H4 (cell line): ENCODE measurements at places on chromosomes 3 and 15.
A peak's percentile ranks its signal among the peaks of the same experiment; 100 is the strongest.

GRCh38 chr3:11238060-11238459 lies 34.1 kb upstream of the ATG7 start:
- DNase-seq = peak; percentile 74

DNA sequence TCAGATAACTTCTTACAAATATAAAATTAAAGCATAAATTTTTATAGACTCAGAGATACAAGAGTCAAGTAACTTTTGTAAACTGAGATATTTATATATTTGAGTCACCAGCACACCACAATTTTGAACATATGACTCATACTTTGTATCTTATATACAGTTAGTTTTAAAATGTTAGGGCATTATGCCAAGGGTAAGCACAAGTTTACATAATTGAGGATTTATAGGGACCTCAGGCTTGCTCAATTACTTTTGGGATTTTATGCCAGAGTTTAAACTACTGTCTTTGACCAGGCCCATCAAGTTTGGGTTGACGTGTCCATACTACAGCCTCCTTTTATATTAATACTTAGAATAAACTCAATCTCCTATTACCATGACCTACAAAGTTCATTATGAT lies 7.4 kb upstream of the FGF7 start:
- DNase-seq = peak; percentile 76

DNA sequence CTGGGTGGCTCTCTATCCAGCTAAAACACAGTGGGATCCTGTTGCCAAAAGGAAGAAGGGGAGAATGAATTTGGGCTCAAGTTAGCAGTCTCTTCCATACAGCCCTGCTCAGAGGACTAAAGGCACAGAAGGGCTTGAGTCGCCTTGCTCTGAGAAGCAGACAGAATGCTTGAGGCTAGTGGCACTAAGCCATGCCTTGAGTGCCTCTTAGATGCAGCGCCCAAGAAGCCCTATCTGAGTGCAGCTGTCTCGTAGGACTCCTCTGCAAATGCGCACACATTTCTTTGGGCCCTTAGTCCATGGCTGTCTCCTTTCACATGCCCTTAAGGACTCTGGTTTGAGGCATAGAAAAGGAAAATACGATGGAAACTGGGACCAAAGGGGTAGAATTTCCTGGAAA lies 211.3 kb upstream of the CHRM5 start:
- DNase-seq = no peak

DNA sequence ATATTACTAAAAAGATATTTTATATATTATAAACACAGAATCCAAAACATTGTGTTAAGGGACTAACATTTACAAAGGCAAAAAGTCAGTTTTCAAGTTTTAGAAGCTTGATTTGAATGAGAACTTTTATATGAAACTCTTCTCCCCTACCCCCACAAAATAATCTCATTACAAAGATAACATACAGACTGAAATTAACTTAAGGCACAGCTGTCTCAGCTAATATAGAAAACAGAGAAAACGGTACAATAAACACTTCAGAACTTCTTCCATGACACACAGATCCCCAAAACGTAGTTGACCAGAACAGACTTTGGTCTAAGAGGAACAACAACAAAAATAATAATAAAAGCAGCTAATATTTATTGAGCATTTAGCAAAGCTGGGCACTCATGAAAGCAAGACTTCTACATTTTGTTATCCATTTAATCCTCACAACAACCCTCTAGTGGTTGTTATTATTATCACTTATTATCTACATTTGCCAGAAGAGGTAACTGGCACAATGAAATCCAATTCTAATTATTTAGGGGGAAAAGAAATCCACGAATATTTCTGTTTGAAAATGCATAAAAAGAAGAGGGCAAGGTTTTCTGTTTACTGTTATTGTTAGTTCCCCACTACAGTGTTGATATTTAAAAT lies 68.1 kb downstream of the PFN2 start:
- DNase-seq = peak; percentile 14

- no peak for DNase-seq
These were observed 114.9 kb downstream of the TNIK start for GRCh38 chr3:171345107-171345843.

DNA sequence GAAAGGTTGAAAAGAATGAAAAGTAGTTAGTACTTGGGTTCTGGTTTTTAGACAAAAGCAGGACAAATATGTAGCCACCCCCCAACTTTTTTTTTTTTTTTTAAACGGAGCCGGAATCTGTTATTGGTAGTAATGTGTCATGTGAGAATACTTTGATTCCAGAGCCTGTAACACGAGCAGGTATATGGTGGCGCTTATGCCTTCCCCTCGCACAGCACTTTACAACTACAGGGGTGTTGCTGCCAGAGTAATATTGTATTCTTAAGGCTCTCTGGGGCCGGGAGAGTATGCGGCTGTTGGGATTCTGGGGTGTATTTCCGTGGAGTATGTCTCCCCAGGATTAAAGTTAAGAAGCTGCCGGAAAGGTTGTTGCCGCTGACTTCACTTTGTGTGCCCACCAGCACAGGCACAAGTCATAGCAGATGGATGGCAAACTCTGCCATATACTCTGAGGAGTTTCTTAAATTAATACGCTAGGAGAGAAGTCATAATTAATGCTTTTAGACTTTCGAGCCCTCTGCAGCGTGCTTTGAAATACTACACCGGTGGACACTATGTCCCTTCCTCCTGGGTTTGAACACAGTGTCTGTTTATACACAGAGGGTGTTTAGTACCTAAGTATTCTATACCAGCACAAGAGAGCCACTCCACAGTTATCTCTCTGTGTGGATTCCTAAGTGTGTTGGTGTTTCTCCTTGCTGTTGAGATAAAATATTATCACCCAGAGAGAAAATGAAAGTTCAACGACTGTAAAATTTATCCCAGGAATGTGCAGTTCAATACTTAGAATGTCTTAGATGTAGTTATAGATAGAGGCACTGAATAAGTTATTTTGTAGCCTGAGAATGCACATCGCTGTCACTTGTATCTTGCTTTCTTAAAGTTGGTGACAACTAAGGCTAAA lies 1.4 kb downstream of the MBNL1 start:
- peak; percentile 75 for DNase-seq

- DNase-seq = no peak
These were observed 21.0 kb downstream of the PAQR5 start for GRCh38 chr15:69319384-69320375.

GRCh38 chr15:66253418-66254088 lies at the start of gene MEGF11:
MEGF11 (minus strand) TSS chr15:66253750; CDS start chr15:66128403, 125,347 bp downstream.
- no peak for DNase-seq

- no peak for DNase-seq
These were observed 95.2 kb upstream of the CDIN1 start for GRCh38 chr15:36484038-36484778.

- DNase-seq = peak; percentile 38
These were observed 150.8 kb upstream of the KCNMB2 start for GRCh38 chr3:178385280-178385952.

DNA sequence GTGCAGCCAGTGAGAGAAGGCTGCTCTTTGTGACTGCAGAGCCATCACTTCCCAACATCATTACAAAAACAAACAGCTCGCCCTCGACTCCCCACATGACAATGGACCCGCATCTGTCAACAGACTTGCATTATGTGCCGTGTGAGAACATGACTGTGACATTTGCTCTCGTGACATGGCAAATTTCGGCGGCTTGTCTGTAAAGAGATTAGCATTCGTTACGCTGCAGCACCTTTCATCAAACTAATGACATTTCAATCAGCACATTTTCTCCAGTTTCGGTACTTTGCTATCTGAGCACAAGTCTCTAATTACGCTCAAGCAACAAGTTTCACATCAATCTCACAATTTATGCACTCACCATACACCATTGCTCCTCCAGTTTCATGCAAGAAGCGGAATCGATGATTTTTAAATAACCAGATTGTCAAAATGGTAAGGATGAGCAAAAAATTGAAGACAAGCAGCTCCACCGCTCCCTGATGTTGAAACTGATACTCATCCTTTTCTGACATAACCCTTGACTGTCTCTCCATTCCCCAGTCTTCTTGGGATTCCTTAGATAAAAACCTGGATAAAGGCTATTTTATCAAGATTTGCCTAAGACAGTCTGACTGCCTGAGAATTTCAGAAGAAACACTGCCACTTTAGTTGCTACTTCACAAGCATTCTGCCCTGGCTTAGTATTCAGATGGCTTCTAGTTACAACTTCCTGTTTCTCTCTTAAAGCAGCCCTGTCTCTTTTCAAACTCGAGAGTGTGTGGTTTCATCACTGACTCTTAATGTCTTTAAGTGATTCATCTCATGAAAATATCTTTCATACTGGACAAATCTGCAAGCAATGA lies at the start of gene SLC9A9:
TSS of gene SLC9A9 (minus strand) at position 682 of the 845 bp plus-strand sequence. CDS start at position 536, 146 bp downstream.
- peak; percentile 59 for DNase-seq

DNA sequence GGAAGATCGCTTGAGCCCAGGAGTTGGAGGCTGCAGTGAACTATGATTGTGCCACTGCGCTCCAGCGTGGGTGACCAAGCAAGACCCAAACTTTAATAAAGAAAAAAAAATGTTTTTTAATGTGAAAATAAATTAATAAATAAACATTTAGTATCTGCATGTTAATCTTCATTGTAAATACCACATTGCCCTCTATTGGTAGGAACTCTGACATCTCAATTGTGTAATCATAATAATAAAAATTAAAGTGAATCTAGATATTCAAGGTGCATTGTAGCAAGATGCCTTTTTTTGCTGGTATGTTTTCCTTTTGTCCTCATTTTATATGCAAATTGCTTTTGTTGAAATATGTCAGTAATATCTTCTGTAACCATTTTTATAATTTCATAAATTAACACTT lies 95.0 kb upstream of the LIMD1 start:
- no peak for DNase-seq

DNA sequence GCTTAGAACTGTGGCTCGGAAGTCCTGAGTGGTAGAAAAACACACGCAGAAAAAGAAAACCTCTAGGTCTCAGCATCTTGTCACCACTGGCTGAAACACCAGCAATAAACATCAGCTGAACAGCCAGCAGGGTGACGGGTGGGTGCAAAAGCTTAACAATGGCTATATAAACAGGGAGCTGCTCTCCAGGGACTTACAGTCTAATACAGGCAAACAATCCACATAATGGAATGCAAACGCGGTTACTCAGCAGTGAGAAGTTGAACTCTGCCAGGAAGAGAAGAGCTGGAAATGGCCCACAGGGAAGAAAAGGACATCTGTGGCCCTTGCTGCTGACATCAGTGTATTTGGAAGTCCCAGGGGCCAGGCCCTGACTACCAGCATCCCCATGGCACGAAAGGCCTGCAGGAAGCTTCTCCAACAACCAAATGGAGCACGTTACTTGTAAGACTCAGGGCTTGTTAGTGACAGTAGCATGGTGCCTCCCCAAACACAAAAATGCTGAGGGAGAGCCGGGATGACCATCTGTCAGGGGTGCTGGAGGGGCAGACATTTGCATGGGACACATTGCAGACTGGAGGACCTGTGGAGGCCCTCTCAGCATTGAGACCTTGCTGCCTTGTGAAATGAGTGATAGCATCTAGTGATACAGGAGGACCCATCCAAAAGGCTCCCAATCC lies 3.0 kb downstream of the HEG1 start:
- peak; percentile 82 for DNase-seq

DNA sequence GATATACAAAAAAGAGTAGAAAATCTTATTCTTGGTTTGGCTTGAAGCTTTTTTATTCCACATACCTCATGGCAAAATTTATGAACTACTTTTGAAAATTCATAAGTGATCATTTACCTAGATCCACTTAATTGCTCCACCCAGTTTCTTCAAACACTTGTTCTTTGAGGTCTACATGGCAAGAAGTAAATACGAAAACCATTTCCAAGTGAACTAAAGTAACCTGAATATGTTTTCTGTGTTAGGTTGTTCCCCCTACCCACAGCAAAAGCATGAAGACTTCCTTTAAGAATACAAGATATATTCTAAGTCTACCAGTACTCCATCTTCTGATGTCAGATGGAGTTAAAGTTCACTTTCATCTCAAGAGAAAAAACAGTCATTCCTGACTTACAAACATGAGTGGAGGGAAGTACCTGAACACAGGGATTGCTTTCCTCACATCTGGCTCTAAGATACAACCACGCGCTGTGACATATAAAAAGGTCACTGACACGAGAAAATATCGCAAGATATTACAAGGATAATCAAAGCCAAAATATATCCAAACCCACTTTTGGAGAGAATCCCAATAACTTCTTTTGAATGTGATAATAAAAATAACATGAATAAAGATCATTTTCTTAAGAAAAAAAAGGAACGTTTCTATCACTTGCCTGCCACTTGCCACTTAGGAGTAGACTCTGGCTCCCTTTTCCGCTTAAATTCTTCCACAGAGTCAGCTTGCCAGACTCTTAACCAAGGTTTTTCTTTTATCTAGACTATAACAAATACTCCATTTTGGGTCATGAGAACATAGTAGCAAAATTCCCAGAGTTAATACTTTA lies 424.5 kb downstream of the TIGIT start:
- DNase-seq = no peak

DNA sequence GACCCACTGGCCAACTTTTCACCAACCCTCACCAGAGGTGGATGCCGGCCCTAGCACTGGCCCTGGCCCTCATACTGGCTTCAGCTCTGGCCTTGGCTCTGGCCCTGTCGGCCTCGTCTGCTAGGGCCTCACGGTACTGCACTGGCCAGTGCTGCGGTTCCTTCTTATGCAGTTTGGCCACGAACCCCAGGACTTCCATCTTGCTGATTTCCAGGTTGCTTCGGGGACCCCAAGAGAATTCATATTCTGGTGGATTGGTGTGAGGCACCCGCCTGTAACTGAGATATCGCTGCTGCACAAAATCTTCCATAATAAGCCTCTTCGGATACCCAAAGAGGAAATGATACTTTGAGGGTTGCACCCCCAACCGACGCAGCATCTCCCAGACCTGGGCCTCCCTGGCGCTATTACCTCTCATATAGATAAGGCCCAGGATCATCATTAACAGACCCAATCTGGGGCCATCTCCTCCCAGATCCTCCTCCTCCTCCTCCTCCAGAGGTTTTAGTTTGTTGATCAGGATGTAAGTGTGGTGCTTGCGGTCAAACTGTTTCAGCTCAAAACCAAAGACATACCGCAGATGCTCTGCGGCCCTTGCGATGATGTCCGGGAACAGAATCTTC lies 883 bp downstream of the MAGEF1 start:
- no peak for DNase-seq

GRCh38 chr15:90114451-90114901 lies 12.2 kb upstream of the IDH2 start:
- no peak for DNase-seq

- no peak for DNase-seq
These were observed 1.9 kb downstream of the SPINT1 start for GRCh38 chr15:40845511-40846284.

- peak; percentile 35 for DNase-seq
These were observed 37.0 kb downstream of the TTC23 start for GRCh38 chr15:99212406-99212805.

GRCh38 chr3:125011941-125012340 lies 43.9 kb downstream of the HEG1 start:
- DNase-seq = no peak

GRCh38 chr3:186566772-186567071 lies 417 bp downstream of the TBCCD1 start:
- DNase-seq = no peak
